ENCODE measurements at places on chromosomes 11 and 22. TPM values are rescaled to one million over a fixed set of nuclear protein-coding genes. Genes with fewer than 3 reads are reported as not detected.

DNA sequence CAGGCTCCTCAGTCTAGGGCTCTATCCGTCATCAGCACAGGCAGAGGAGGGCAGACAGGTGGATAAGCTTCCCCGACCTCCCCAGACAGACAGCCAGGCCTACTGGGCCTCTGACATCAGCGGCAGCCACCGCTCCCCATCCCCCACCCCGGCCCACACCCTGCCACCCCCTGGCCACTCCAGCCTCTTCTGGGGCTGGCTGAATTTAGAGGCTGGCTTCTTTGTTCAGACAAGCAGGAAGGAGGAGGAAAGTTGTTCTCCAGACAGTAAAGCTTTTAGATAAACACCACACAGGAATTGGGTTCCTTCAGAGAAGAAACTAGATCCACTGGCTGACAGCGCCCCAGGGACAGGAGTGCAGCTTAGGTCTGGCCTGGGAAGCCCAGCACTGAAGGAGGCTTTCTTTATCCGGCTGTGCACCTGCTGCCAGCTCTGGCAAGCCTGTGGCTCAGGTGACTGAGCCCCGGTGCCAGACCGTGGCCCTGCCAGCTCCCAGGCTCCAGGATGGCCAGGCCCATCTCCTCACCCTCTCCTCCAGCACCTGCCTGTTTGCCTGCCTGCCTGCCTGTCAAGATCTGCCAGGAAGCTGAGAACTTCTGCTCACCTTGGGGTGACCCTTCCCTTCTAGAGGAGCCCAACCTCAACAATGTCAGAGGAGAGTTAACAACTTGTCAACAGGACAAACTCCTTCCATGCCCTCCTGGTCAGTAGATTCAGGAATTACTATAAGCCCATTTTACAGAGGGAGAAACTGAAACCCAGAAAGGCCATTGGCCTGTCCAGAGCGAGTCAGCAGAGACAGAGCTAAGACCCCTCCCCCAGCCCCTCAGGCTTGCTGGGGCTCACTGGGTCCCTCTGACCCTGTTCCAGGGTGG is 44.0 kb upstream of the KLHL35 start:
- H3K27ac ChIP-seq: no peak overlapping the region
- H3K27me3 ChIP-seq: no peaks in the 10 kb centered on the region
- H3K36me3 ChIP-seq: no peaks in the 10 kb centered on the region
- no peak overlapping the region for H3K4me3 ChIP-seq

DNA sequence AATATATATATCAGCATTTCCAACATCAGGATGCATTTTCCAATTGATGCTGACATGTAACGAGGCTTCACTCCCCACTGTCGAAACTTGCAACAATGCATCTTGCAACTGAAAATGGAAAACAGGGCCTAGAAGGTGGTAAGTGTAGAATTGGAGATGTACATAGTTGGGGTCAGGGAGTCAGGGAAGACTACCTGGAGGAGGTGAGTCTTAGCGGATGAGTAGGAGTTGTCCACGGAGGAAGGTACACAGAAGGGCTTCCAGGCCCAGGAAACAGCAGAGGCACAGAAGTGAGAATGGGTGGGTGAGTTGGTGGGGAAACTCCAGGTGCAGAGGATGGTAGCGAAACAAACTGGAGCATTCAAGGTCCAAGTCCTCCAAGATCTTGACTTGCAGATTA is 2.0 kb upstream of the GRK2 start:
- no peaks in the 10 kb centered on the region for H3K27me3 ChIP-seq
- 0 out of 2 replicates have a peak, but pooled peaks cover 3% of the 10 kb centered on the region for H3K36me3 ChIP-seq
- H3K4me1 ChIP-seq: peaks cover 36% of the 10 kb centered on the region
- DNase-seq: no peak

DNA sequence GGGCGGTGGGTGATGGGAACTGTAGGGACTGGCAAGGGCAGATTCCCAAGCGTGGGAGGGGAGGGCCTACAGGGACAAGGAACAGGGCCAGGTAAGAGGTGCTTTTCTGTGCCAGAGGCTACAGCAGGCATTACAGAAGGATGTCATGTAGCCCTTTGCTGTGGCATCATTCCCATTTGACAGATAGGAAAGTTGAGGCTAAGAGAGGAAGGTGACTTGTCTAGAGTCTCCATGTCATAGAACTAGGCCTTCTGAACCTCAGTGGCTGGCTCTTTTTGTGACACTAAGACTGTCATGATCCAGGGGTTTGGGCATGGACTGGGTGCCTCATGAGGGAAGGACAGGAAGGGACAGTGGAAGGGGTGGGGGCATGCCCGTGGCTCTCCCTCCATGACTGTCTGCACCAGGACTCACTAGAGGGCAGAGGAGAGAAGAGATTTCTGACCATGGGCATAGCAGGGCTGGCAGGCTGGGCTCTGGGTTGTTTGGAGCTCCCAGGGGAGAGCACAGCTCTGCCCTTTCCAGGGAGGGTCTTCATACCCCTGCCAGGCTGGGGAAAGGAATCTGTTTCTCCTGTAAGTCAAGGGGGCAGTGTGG is 3.2 kb downstream of the MMP11 start:
- H3K4me1 ChIP-seq: peaks cover 38% of the 10 kb centered on the region

DNA sequence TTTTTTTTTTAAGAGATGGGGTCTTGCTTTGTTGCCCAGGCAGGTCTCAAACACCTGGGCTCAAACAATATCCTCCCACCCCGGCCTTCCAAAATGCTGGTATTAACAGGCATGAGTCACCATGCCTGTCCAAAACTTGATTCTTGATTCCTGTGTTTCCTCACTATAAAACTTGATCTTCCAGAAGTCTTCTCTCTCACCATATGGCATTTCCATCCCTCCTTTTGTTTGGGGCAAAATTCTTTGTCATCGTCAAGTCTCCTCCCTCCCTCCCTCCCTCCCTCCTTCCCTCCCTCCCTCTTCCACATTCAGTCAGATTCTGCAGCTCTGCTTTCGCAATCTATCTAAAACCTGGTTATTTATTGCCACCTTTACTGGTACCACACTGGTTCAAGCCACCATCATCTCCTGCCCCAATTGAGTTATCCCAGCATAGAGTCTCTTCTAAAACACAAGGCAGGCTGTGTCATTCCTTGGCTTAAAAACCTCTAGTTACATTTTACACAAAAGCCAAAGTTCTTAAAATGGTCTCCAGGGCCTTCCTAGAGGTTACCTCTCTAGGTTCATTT is 65.0 kb upstream of the HORMAD2 start:
- no peak overlapping the region for H3K4me3 ChIP-seq
- H3K4me1 ChIP-seq: peaks cover 7% of the 10 kb centered on the region
- no peaks in the 10 kb centered on the region for H3K27me3 ChIP-seq
- no peak for DNase-seq
- H3K36me3 ChIP-seq: no peaks in the 10 kb centered on the region

Gene ACTN3
- total RNA-seq: 0.16 TPM

Gene NLRP10
- total RNA-seq: 0.14 TPM

Gene JHY
- 0.26 TPM for total RNA-seq

Measured in Caco-2 (cell line).